ENCODE measurements at places on chromosomes 7 and 10. TPM values are rescaled to one million over a fixed set of nuclear protein-coding genes. Genes with fewer than 3 reads are reported as not detected.
A peak's percentile ranks its signal among the peaks of the same experiment; 100 is the strongest.

DNA sequence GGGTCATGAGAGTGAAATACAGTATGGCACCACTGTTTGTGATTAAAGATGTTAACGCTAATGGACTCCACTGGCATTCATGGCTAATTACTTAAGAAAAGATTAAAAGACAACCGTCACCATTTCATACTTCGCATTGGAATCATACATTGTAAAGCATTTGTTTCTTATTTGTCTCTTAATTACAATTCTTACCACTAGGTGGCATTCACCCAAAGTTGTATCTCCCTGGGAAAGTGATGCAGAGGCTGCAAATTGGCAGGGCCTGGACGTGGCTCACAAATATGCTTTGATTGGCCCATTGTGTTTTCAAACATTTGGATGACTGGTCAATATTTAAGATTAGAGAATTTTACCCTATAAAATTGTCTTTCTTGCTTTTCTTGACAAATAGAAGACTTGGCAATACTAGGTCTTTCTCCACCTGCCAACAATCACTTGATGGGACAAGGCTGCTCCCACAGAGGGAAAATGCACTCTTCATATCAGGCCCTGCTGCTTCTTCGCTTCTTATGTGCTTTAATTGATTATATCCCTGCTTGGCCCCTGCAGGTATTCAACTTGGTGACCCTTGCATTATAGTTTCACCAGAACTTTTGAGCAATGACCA lies 72.1 kb upstream of the STARD3NL start:
- DNase-seq = no peak

Gene ZSCAN25
- total RNA-seq = 27.7 TPM

DNA sequence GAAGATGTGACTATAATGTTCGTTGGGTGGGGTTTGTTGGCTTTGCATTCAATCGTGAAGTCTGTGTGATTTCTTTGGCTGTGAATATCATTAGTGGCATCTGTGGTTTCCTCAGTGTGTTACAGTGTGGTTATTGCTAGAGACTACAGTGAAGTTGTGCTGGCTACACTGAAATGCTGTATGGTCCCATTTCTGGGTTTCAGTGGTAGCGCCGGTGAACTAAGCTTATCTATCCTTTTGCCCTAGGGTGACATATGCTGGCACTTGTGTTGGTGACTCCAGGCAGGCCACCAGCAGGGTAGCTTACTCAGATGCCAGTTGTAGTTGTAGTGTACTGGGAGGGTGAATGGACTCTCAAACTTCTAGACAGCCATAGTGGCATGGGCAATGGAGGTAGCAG lies 259.5 kb downstream of the ANKRD30A start:
- no peak for DNase-seq

- no peak for DNase-seq
Measured at GRCh38 chr10:77492368-77492994, 145.1 kb downstream of the KCNMA1 start.

DNA sequence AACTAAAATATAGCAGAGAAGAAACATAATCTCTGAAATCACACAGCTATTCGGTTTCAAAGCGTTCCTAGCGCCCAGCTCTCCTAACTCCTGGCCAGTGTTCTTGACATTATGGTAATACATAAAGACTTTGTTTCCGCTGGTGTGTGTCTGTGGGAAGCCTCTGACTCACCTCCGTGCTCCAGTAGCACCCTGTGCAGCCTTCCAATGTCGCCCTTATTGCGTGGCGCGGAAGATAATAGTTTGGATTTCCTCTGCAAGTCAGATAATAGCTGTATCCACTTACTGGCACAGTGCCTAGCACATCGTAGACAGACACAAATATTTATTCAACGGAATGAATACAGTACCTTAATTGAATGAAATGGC lies 570 bp downstream of the BMS1 start:
- peak; percentile 31 for DNase-seq

DNA sequence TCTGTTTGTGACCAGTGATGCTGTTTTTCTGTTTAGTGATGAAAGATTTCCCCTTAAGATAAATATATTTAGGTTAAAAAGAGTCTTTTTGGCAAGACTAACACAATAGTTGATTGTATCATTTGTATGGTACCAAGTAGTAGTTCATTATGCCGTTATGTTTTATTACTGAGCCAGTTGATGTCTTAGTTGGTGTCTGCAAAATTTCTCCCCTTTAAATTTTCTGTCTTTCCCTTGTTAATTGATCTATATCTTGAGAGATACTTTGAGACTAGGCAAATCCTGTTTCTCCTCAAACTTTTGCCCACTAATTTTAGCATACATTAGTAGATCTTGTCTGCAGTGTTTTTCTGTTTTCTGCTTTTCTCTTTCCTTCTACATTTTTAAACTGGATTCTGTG lies 21.7 kb downstream of the UBE3C start:
- no peak for DNase-seq

GRCh38 chr7:138879356-138879755 lies 81.4 kb upstream of the ATP6V0A4 start:
- no peak for DNase-seq

DNA sequence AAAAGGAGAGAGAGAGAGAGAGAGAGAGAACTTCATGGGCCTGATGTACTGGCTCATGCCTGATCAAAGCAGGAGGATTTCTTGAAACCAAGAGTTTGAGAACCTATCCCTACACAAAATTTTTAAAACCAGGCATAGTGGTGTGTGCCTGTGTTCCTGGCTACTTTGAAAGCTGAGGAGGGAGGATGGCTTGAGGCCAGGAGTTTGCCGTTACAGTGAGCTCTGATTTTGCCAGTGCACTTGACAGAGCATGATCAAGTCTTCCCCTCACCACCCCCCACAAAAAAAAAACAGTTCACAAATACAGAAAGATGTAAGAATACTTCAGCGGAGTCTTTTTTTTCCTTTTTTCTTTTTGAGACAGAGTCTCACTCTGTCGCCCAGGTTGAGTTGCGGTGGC lies 52.1 kb upstream of the CCAR1 start:
- DNase-seq = no peak

Gene UNCX
- not detected for total RNA-seq

GRCh38 chr10:110168601-110169481 lies 38.6 kb upstream of the MXI1 start:
- peak; percentile 28 for DNase-seq

GRCh38 chr10:8133146-8133545 lies 78.7 kb downstream of the GATA3 start:
- DNase-seq = peak; percentile 70

DNA sequence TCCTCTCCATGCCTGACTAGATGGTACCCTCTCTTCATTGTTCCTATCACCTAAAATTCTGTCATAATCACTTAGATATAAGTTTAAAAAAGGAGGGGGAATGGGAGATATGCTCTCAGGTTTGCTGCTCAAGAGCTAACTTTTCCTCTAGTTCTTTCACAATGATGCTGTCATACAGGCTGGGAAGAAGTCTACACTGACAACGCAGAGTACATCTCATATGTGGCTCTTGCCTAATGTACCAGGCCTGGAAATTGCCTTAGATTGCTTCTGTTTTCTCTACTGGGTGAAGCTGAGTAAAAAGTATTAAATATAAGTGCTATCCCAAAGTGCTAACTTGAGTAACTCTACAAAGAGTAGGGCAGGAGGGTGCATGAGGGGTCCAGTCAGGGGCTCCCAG lies 43.8 kb upstream of the BET1 start:
- DNase-seq = no peak

- no peak for DNase-seq
Measured at GRCh38 chr10:4981722-4982471, 18.7 kb downstream of the AKR1C1 start.

Gene PLA2G12B
- not detected for total RNA-seq

GRCh38 chr10:44966816-44967509 lies 7.4 kb downstream of the RASSF4 start:
- no peak for DNase-seq
